ENCODE measurements at places on chromosomes 3 and 15.

GRCh38 chr3:173066044-173067004 lies 74.7 kb downstream of the SPATA16 start:
- no peaks in the 10 kb centered on the region for H3K4me1 ChIP-seq
- no peak overlapping the region for H3K27ac ChIP-seq
- no peak overlapping the region for H3K4me3 ChIP-seq

DNA sequence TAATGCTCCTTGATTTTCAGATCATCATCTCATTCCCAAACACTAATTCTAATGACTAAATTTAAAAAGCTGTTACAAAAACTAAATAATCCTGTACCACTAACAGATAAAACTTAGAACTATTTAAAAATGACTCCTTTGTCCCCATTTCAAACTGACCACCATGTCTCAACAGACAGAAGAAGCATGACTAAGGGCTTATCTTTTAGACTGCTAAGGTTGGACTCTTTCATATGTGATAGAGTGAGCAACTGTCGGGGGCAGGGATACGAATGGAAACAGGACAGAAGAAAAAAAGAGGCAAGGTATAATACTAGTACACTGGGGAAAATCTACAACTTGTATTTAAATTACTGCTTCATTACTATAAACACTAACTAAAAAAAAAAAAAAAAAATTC lies 23.3 kb downstream of the SNX4 start:
- H3K36me3 ChIP-seq, result peaks cover 65% of the 10 kb centered on the region
- DNase-seq, result no peak
- H3K27ac ChIP-seq, result no peak overlapping the region
- H3K4me1 ChIP-seq, result peaks cover 6% of the 10 kb centered on the region
- no peaks in the 10 kb centered on the region for H3K27me3 ChIP-seq

GRCh38 chr15:34365091-34365825 lies 1.7 kb downstream of the LPCAT4 start:
- H3K4me1 ChIP-seq, result peaks cover 22% of the 10 kb centered on the region
- no peaks in the 10 kb centered on the region for H3K36me3 ChIP-seq
- H3K27ac ChIP-seq, result peak overlapping the region; percentile 96

DNA sequence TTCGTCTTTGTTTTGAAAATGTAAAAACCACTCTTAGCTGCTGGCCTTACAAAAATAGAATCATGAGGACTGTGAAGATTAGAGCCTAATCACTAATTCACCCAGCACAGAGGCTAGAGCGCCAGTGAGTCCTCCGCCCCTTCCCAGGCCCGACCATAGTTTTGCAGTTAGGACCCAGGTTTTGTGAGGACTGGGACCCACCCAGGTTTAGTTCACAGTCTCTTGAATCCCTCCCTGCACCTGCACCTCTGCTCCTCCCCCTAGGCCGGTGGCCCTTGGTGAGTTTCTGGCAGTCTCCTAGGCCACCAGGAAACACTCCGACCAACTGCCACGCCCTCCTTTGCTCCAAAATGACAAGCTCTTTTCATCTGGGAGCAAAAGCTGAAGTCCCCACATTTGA lies 136.0 kb upstream of the CCDC54 start:
- no peak for DNase-seq
- H3K27ac ChIP-seq, result peak overlapping the region; percentile 87
- peaks cover 7% of the 10 kb centered on the region for H3K36me3 ChIP-seq

DNA sequence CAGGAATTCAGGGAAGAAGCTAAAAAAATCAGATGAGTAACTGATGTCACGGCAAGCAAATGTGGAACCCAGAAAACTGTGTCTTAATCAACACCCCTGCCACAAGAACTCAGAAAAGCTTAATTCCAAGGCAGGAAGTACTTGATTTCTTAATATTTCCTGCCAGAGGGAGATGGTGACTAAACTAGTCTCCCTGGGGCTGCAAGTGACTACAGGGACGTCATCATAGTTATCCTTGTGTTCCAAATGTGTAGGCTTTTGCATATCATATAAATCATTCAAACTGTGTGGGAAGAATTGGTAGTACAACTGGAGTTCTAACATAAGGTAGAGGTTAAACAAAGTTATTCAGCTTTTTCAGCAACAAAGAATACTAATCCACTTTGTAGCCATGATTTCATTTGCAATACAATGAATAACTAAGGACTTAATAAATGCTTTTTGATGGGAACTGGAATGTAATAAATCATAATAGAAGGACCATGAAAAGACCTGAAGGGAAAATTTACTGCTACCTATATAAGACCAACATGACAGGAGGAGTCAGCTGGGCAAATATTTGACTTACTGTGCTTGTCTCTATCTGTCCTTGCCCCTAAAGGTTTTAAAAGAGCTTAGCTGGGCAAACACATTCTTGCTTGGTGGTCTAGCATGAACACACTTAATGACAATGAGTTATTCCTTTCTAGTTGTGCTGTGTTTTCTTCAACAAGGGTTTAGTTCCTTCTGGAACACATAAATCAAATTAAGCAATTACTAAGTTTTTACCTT lies 76.0 kb upstream of the NECTIN3 start:
- no peaks in the 10 kb centered on the region for H3K36me3 ChIP-seq
- no peaks in the 10 kb centered on the region for H3K4me1 ChIP-seq
- no peaks in the 10 kb centered on the region for H3K27me3 ChIP-seq
- DNase-seq, result no peak
- no peak overlapping the region for H3K4me3 ChIP-seq

DNA sequence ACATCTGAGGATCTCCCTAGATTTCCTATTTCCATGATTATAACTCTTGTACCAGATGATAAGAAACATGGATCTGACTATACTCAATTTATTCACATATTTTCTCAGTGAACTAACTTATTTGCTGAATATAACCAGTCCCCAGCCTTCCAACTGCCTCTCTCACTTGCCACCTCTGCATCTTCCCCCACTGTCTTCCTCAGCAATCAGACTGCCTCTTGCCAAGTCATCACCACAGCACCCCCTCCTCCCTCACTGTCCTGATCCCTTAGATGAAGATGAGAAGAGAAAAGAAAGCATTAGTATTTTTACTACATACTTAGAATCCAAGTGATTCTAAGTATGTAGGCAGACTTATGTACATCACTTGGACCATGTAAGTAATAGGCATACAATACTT lies 71.9 kb downstream of the GTPBP8 start:
- no peaks in the 10 kb centered on the region for H3K36me3 ChIP-seq
- H3K4me3 ChIP-seq, result no peak overlapping the region
- no peaks in the 10 kb centered on the region for H3K4me1 ChIP-seq
- DNase-seq, result no peak
- H3K27ac ChIP-seq, result no peak overlapping the region

- H3K36me3 ChIP-seq, result no peaks in the 10 kb centered on the region
- no peak overlapping the region for H3K27ac ChIP-seq
- no peaks in the 10 kb centered on the region for H3K4me1 ChIP-seq
- no peak overlapping the region for H3K4me3 ChIP-seq
Observed at GRCh38 chr3:17939157-17939556, 196.7 kb upstream of the TBC1D5 start.

- H3K27ac ChIP-seq, result peak overlapping the region; percentile 47
- H3K27me3 ChIP-seq, result no peaks in the 10 kb centered on the region
- peak overlapping the region; percentile 51 for H3K4me3 ChIP-seq
- no peaks in the 10 kb centered on the region for H3K36me3 ChIP-seq
- H3K4me1 ChIP-seq, result peaks cover 25% of the 10 kb centered on the region
Observed at GRCh38 chr15:66654361-66654738, 47.7 kb upstream of the SMAD6 start.

DNA sequence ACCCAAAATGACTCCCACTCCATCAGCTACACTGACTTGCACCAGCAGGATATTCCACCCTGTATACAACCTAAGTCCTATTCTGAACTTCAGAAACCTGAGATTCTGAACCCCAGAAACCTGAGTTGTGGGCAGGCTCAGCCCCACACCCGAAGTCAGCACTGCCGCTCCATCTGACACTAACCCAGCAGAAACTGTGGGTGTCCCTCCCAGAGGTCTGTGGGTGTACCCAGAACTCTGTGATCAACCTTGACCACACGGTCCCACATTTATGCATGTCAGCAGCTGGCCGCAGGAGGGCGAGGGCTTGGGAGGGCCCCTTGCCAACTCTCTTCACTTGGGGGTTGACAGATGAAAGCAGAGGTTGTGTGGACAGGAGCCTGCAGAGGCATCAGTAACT lies 9.3 kb downstream of the OXTR start:
- DNase-seq, result no peak
- no peaks in the 10 kb centered on the region for H3K4me1 ChIP-seq
- H3K36me3 ChIP-seq, result no peaks in the 10 kb centered on the region
- H3K4me3 ChIP-seq, result no peak overlapping the region
- H3K27me3 ChIP-seq, result no peaks in the 10 kb centered on the region
- no peak overlapping the region for H3K27ac ChIP-seq

- no peak overlapping the region for H3K4me3 ChIP-seq
- H3K4me1 ChIP-seq, result peaks cover 9% of the 10 kb centered on the region
Observed at GRCh38 chr15:72389231-72389630, 8.9 kb upstream of the TMEM202 start.

DNA sequence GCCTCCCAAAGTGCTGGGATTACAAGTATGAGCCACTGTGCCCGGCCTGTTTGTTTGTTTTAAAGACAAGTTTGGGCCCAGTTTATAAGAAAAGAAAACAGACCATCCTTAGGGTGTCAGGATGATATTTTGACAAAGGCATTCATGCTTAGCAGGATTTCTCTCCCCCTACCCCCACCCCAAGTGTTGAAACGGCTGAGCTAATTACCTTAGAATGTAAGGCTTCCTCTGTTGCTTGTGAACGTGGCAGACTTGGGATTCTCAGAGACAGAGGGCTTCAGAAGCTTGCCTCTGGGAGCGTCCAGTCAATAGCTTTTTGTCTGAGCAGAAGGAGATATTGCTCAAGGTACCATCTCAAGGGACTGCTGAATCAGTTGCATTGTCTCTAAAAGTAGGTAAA lies 24.0 kb downstream of the FLNB start:
- H3K4me3 ChIP-seq, result no peak overlapping the region
- peak overlapping the region; percentile 14 for H3K27ac ChIP-seq
- DNase-seq, result no peak
- H3K36me3 ChIP-seq, result no peaks in the 10 kb centered on the region

DNA sequence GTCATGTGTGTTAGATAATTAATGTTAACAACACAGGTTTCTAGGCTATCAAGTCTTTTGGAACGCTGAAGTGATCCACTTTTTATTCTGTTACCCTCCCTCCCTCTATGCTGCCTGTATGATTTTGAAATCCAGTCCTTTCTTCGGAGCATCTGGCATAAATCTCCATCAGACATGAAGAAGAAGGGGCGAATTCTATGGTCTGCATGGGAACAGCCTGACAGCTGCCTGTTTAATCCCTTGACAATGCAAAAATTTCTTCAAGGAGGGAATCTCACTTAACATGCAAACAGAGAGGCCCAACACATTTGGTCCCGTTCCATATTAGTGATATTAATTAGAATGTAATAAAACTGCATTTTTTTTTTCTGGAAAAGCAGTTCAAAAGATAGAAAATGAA lies 145.2 kb downstream of the VGLL3 start:
- no peaks in the 10 kb centered on the region for H3K27me3 ChIP-seq
- no peaks in the 10 kb centered on the region for H3K36me3 ChIP-seq
- no peak overlapping the region for H3K27ac ChIP-seq
- no peaks in the 10 kb centered on the region for H3K4me1 ChIP-seq
- no peak overlapping the region for H3K4me3 ChIP-seq

DNA sequence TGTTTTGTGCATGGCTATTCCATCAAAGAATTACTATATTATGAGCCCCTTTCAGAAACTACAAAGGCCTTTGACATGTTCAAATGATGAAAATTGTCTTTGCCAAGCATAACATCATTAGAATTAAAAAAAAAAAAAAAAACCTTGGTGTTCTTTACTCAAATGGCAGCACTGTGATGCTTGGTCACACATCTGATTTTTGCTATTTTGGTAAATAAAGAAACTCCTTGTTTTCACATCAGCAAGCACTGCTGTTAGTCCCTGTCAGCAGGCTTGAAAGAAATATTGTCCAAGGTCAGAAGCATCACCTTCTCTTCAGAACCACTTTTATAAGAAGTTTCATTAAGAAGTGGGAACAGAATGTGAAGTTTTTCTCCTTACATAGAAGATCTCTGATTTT lies 537.3 kb downstream of the MFSD1 start:
- no peaks in the 10 kb centered on the region for H3K27me3 ChIP-seq
- no peaks in the 10 kb centered on the region for H3K36me3 ChIP-seq
- no peak overlapping the region for H3K27ac ChIP-seq
- no peaks in the 10 kb centered on the region for H3K4me1 ChIP-seq
- DNase-seq, result no peak

DNA sequence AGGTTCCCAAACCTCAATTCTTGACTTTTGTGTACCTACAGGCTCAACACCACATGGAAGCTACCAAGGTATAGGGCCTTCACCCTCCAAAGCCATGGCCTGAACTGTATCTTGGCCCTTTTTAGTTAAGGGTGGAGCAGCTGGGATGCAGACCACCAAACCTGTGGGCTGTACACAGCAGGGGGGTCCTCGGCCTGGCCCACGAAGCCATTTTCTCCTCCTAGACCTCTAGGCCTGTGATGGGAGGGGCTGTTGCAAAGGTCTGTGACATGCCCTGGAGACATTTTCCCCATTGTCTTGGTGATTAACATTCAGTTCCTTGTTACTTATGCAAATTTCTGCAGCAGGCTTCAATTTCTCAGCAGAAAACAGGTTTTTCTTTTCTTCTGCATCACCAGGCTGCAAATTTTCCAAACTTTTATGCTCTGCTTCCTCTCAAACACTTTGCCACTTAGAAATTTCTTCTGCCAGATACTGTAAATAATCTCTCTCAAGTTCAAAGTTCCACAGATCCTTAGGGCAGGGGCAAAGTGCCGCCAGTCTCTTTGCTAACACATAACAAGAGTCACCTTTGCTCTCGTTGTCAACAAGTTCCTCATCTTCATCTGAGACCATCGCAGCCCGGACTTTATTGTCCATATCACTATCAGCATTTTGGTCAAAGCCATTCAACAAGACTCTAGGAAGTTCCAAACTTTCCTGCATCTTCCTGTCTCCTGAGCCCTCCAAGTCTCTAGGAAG lies 90.9 kb upstream of the PLXND1 start:
- H3K4me1 ChIP-seq, result peaks cover 5% of the 10 kb centered on the region
- no peaks in the 10 kb centered on the region for H3K27me3 ChIP-seq
- no peak overlapping the region for H3K4me3 ChIP-seq
- no peak overlapping the region for H3K27ac ChIP-seq
- DNase-seq, result no peak

DNA sequence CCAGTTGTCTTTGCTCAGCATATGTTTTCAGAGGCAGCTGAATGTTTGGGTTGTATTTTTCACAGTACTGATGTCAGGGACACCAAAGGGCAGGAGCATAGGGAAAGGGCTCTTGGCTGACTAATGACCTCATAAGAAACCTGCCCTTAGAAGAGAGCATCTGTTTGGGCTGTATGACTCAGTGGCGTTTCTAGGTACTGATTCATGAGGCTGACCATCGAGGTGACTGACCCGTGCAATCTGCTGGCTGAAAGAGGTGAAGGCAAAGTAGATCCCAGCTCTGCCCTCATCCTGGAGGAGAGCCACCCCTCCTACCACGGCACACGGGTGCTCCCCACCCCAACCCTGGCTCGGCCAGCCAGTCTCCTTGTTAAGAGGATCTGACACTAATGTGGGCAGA lies 8.3 kb downstream of the LMCD1 start:
- DNase-seq, result no peak
- no peak overlapping the region for H3K27ac ChIP-seq
- no peaks in the 10 kb centered on the region for H3K36me3 ChIP-seq
- H3K27me3 ChIP-seq, result no peaks in the 10 kb centered on the region
- peaks cover 36% of the 10 kb centered on the region for H3K4me1 ChIP-seq
